SK-N-MC (cell line): ENCODE measurements at places on chromosomes 12 and 14.

GRCh38 chr12:41769810-41770209 is 374.9 kb downstream of the GXYLT1 start:
- DNase-seq = no peak

GRCh38 chr12:110537605-110538409 is 35.7 kb downstream of the RAD9B start:
- no peak for DNase-seq

GRCh38 chr12:88530868-88531267 is 49.4 kb downstream of the KITLG start:
- no peak for DNase-seq

DNA sequence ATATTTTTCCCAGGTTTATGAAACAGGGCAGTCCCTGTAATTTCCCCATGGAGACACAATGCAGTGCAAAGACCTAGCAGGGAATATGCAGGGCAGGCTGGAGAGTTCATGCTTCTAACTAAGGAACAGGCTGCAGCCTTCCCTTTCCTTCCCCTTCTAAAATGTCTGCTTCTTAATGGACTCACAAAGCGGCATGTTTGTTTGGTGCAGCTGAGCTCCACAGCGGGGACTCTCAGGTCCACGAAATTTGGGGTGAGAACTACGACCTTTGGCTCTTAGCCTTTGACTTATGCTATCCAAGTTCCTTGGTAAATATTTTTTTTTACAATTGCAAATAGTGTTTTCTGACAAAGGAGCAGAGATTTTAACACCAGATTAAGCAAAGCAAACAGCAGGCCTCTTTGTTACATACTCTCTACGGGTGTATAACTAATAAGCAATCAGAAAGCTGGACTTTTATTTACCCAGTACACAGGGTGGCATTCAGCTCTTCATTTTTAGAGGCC is 323.6 kb downstream of the ZFP36L1 start:
- no peak for DNase-seq

GRCh38 chr12:989751-990660 is 1.0 kb upstream of the ERC1 start:
- DNase-seq = no peak

DNA sequence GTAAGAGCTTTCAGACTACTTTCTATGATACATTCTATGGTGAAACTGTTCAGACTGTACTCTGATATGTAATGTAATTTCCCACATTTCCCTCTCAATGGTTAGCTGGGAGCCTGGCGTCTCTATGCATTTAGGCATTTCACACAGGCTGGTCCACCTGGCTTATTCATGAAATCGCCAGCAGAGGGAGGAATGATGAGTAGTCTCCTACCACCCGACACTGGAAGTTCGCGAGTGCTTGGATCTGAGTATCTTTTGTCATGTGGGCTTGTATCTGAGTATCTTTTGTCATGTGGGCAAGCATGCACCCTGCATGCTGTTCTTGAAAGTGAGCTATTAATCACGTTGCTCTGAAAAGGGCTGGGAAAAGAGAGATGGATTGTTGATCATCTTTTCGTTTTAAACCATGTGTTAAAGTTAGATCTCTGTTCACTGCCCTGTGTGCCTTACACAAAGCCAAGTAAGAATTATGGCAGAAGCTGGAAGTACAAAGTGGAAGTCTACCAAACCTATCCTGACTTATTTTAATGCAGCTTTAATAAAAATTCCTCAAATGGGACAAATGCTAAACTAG is 235.0 kb downstream of the ATP23 start:
- DNase-seq = no peak

DNA sequence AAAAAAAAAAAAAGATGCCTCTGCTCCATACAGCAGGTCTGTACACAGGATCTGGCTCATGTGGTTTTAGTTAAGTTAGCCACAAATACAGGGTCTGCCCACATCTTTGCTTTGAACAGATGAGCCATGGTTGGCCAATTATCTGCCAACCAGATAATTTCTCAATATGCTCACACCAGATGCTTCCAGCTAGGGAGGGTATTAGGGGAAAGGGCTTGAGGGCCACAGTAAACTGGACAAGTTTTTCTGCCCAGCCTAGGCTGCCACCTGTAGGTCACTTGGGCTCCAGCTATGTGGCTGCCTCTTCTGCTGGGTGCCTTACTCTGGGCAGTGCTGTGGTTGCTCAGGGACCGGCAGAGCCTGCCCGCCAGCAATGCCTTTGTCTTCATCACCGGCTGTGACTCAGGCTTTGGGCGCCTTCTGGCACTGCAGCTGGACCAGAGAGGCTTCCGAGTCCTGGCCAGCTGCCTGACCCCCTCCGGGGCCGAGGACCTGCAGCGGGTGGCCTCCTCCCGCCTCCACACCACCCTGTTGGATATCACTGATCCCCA is 776 bp downstream of the RDH5 start:
- DNase-seq = no peak

DNA sequence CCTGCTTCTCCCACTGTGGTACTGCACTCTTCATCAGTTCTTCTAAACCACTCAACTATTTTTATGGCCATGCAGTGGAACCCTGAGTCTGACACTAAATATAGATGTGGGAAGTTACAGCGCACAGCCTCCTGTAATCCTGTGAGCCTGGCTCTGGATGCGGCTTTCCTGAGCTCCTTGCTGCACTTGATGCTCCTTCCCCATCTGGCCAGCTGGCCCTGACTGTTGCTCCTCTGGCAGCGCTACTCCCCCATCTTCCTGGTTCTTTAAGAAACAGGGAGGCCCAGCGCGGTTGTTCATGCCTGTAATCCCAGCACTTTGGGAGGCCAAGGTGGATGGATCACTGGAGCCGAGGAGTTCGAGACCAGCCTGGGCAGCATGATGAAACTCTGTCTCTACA is 24.6 kb downstream of the IQSEC3 start:
- DNase-seq = no peak

GRCh38 chr14:68794130-68794850 is 1.4 kb upstream of the ZFP36L1 start:
- no peak for DNase-seq

GRCh38 chr12:3445119-3445978 is 45.7 kb upstream of the PRMT8 start:
- no peak for DNase-seq

- DNase-seq = no peak
These were observed 644.2 kb downstream of the NOVA1 start for GRCh38 chr14:25953532-25954139.

DNA sequence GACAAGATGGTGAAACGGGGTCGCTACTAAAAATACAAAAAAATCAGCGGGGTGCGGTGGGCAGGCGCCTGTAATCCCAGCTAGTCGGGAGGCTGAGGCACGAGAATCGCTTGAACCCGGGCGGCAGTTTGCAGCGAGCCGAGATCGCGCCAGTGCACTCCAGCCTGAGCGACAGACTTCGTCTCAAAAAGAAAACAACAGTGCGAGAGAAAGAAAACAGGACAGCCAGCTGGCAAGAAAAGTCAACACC is 633 bp upstream of the RNU4-2 start:
- DNase-seq = no peak

GRCh38 chr14:21804981-21805380 is 131.4 kb upstream of the OR4E1 start:
- no peak for DNase-seq

DNA sequence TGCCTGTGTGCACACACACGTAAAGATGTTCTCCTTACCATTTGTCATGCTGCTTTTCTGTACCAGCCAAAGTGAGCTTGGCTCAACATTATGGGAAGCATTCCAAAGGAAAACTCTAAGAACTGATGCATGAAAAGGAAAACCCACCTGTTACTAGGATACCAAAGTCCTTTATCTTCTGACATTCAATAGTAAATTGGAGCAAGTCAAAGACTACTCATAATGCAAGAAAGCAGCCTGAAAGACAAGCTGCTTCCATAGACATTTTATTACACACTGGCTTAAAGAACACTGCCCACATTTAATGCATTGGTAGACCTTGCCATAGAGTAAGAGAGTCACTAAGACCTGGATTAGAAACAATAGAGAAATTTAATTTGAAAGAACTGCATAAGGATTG is 159.0 kb downstream of the LRIG3 start:
- no peak for DNase-seq

GRCh38 chr12:123474485-123475245 is 16.7 kb downstream of the SNRNP35 start:
- DNase-seq = no peak

- no peak for DNase-seq
These were observed 24.5 kb downstream of the SSH1 start for GRCh38 chr12:108832730-108833354.

DNA sequence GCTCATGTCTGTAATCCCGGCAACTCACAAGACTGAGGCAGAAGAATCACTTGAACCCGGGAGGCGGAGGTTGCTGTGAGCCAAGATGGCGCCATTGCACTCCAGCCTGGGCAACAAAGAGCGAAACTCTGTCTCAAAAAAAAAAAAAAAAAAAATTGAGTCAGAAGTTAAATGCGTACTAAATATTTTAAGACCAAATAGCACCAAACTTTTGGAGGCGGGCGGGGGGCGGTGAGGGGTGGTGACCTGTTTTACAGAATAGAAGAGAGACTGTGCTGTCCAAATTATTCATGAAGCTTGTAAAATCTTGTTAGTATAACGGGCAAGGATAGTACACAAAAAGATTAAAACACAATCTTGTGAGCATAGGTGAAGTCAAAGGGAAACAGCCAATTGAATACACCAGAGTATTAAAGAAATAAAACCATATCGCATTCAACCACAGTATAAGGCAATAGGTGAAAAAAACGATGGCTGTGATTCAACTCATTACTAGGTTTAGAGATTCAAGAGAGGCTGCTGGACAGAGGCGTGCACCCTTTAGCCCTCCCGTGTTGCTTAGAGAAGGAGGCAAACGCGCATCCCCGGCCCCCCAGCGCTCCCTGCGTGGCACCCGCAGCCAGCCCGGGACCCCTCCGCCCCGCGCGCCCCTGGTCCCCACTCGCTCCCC is 571 bp downstream of the ZNF891 start:
- no peak for DNase-seq

DNA sequence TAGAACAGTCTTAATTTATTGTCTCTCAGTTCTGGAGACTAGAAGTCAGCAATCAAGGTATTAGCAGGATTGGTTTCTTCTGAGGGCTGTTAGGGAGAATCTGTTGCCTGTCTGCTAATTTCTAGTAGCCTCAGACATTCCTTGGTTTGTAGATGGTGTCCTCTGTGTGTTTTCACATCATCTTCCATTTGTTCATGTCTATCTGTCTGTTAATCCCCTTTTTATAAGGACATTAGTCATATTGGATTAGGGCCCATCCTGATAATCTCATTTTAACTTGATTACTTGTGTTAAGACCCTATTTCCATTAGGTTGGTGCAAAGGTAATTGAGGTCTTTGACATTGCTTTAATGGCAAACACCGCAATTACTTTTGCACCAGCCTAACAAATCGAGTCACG is 34.3 kb downstream of the TBC1D15 start:
- DNase-seq = no peak

GRCh38 chr12:26939192-26939832 is 1.0 kb downstream of the FGFR1OP2 start:
- DNase-seq = no peak

GRCh38 chr12:110091136-110091711 is 32.9 kb upstream of the IFT81 start:
- no peak for DNase-seq

- DNase-seq = no peak
These were observed 14.2 kb downstream of the SSH1 start for GRCh38 chr12:108843187-108843586.

DNA sequence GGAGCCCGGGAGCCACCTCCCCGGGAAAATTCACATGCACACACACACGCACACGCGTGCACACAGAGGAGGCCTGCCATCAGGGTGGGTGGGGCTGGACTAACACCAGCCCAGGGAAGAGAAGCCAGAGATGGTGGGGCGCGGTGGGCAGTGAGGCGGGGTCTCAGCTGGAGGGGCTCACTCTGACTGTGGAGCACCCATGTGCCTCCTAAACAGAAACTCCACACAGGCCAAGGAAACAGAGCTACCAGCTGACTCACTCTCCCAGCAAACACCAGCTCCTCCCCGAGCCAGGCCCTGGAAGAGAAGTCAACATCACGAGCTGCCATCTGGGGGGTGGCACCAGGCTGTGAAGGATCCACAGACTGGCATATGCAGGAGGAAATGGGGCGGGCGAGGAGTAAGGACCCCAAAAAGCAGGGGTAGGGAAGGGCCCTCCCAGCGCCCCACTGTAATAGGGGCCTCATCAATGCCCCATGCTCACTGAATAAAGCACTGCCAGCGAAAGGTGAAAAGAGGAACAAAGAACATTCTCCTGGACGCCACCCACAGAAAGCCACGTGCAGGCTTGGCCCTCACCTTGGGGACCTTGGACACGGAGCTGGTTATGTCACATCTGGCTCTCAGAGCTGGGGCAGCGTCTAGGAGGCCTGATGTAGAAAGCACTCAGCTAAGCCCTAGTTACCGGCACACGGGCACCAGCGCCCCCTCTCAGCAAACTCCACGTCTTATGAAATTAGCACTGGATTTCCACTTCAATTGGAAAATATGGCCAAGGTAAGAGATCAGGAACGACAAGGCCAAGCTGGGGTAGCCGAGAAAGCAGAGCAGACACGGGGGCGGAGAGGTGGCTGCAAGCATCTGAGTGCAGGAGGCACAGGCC is 8.4 kb upstream of the INF2 start:
- no peak for DNase-seq

DNA sequence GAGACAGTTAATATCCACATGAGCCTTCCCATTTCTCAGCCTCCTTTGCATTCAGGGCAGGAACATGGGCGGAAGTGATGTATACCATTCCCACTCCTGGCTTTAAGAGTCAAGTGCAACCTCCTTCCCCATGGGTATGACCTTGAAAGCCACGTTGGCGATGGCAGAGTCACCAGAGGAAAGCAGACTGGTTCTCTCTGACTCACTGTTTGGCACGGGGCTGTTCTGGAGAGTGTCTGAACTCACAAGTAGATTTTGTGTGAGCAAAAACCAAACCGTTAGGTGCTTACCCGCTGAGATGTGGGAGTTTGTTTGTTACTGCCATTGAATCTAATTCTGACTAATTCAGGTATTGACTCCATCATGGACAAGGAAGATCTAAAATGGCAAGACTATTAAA is 36.7 kb upstream of the PZP start:
- no peak for DNase-seq

DNA sequence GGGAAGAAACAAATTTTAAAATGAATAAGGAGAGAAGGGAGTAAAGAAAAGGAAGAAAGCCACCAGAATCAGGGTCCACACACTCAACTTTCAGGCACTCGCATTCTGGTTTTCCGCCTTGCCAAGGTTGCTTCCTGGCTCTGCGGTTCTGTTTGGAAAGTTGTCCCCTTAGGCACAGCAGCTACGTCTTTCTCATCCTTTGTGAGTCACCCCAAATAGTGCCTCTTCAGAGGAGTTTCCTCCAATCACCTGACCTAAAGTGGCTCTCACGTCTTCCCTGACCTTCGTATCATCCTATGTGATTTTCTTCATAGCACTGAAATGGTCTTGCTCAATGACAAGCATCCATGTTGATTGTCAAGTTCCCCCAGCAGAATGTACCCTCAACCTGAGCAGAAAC is 99.5 kb upstream of the TMCC3 start:
- no peak for DNase-seq
